Stimulated activated CD4-positive, alpha-beta T cell treated with anti-CD3 and anti-CD28 coated beads, Interleukin-15, amount 100 ng/mL, for 1 hour (primary cell): ENCODE measurements at places on chromosomes 2 and 18.
A peak's percentile ranks its signal among the peaks of the same experiment; 100 is the strongest.

GRCh38 chr2:40642237-40642636 is 190.3 kb upstream of the SLC8A1 start:
- no peak for DNase-seq

DNA sequence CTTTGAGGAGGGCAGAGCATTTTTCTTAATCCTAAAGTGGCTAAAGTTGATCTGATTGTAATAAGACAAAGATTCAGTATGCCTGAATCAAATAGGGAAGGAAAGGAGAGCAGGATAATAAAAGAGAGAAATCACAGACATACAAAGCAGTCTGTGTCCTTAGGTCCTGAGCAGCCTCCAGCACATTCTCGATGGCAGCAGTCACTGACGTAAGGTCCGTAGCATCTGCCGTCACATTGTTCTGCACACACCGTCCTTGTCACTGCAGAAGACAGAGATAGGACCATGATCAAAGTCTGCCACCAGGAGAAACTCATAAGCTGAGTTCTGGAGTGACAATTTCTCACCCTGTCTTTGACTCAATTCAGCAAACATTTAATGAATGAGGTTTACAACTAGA is 813.7 kb downstream of the ERBB4 start:
- no peak for DNase-seq

DNA sequence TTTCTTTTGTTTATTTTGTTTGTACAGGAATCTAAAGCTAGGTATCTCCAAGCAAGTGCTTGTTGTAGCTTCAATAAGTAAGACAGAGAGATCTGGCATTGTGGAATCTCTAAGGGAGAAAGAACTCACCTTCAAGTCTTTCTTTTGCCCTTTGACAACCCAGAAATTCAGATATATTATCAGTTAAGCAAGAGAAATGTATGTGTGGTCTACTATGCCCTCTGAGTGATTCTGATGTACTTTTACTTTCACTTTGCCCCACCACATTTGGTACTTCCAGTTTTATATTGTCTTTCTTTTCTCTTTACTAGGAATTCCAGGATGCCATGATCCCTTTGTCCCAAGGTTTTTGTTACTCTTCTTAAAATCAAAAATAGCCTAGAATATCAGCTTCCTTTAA is 259.6 kb upstream of the PIK3C3 start:
- no peak for DNase-seq

DNA sequence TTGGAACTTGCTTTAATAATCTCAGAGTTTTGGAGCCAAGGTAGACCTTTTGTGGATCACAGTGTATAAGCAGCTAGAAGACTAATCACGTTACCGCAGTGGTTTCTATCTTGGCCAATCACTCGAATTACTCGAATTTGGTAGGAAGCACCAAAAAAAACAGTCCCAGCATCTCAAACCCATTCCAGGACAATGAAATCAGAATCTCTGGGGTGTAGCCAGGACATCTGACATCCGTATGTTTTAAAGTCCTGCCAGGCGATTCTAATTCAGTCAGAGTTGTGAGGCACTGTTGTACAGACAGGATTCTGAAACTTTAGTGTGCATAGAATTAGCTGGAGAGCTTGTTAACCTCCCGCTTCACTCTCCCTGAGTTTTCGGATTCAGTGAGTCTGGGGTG is 30.8 kb downstream of the GRHL1 start:
- no peak for DNase-seq

DNA sequence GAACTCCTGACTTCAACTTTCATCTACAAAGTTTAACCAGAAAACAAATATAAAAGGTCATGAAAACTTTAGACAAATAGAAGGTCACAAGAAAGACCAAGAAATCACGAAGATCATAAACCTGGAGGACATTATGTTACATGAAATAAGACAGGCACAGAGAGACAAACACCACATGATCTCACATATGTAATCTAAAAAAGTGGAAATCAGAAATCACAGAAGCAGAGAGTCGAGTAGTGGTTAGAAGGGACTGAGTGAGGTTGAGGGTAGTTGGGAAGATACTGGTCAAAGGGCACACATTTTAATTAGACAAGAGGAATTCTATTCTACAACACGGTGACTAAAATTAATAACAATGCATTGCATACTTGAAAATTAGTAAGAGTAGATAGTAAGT is 1.4 kb downstream of the GCFC2 start:
- no peak for DNase-seq

- no peak for DNase-seq
Measured at GRCh38 chr2:99933894-99934650, 208.3 kb downstream of the AFF3 start.

GRCh38 chr2:27956888-27957287 is 66.4 kb downstream of the BABAM2 start:
- DNase-seq = no peak

DNA sequence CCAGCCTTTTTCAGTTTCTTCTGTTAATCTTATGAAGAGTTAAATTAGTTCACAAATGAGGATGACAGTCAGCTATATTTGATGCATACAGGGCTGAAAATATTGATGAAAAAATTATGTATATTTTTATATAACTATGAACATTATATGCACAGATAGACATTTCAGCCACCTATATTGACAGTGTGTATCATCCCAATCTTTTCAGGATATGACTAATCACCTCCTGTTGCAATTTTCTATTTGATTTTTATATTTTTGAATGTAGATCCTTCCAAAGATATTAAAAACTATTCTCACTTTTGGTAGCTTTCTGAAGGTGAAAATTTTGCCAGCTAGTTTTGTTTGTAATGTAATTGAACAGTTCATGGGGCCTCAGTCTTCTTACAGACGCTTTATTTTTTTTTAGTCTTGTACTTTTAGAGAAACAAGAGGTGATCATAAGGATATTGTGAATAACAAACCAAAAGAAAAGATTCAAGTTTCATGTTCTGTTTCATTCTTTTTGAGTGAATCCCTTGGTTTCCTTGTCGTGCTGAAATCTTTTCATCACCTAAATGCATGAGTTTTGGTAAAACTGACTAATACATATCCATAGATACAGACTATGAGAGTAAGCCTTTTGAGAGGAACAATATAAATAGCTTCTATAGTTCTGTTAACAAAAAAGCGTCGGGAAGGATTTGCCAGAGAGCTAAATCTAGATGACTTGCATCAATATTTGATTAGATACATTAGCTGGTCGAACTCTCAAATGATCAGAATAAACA is 123.1 kb downstream of the ARHGAP15 start:
- no peak for DNase-seq

DNA sequence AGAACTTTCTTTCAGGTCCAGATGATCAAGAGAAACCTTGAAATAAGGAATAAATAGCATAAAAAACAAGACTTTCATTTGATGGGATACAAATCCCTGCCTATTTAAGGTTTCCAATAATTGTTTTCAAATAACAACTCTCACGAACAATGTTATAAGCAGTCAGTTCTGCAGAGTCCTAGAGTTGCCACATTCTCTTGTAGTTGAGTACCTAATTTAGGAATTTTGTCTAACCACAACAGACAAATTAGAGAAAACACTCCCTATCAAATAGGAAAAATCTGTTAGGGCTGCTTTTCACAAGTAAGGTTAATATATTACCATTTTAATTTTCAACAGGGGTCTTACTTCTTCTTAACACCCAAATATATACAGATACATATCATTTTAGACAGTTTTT is 130.1 kb upstream of the CDH20 start:
- no peak for DNase-seq

DNA sequence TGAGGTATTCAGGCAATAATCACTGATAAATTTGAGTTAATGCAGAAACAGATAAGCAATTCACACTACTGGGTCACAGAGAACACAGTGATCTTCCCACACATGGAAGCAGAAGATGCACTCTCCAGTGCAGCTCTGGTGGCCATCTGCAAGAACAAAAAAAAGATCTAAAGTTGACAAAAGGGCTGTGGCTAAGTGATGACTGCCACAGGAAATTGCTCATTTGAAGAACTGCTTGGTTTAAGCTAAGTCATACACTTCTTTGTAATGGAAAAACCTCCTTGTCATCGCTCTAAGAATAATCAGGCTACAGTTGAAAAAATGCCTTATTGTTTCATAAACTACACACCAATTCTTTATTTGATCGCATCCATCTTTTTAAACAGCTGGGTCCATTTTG is 115.1 kb downstream of the DTNB start:
- DNase-seq = no peak

- no peak for DNase-seq
Measured at GRCh38 chr18:43877616-43878321, 600.5 kb upstream of the SYT4 start.

DNA sequence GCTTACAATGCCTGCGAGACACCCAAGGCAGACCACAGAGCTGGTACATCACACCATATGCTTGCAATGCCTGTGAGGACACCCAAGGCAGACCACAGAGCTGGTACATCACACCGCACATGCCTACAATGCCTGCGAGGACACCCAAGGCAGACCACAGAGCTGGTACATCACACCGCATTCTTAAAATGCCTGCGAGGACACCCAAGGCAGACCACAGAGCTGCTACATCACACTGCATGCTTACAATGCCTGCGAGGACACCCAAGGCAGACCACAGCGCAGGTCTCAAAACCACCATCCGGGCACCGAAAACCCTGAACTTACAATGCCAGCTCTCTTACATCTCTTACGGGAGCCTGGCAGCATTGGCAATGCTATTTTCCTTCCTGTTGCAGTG is 799.6 kb downstream of the GALR1 start:
- no peak for DNase-seq

DNA sequence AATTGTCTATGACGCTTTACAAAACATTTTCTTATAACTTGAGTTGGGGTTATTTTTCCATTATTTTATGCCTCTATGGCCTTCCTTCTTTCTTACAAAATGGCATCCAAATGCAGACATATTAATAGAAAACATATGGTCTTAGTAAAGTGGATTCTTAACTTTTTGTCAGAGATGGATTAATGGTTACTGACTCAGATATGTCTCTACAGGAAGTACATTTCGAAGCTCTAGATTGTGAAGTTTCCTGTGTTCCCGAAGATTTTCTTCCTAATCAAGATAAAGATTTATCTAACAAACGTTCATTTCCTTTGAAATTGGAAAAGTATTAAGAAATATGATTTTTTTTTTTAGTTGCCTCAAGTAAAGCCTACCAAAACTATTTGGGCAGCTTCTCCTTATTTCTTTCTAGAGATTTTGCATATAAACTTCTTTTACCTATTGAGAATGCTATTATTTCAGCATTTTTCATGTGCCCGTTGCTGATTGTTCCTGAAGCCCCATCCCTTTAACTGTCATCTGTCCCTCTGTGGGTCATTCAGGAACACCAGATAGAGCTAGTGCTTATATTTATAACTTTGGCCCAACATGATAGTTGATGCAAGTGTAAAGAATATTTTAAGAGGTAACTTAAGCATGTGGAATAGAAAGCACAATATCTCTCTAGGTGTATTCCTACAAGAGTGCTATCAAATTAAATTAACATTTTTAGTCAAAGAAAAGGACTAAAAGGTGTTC is 498.0 kb downstream of the CCDC85A start:
- DNase-seq = no peak

DNA sequence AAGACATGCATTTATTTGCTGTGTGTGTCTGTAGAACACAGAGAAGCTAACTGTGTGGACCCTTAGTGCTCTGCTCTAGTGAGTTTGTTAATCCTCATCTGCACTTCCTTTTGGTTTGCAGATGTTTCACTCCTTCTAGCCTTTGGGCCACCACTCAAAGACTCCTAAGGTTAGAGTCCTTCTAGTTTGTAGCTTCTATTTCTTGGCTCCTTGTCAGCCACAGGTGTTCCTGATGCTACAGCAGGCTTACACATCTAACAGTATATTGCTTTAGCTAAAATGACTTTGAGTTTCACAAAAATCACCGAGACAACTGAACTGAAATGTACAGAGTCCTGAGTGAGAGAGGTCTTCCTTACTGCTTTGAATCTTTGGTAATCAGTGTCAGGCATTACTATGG is 551.4 kb downstream of the NRXN1 start:
- no peak for DNase-seq

DNA sequence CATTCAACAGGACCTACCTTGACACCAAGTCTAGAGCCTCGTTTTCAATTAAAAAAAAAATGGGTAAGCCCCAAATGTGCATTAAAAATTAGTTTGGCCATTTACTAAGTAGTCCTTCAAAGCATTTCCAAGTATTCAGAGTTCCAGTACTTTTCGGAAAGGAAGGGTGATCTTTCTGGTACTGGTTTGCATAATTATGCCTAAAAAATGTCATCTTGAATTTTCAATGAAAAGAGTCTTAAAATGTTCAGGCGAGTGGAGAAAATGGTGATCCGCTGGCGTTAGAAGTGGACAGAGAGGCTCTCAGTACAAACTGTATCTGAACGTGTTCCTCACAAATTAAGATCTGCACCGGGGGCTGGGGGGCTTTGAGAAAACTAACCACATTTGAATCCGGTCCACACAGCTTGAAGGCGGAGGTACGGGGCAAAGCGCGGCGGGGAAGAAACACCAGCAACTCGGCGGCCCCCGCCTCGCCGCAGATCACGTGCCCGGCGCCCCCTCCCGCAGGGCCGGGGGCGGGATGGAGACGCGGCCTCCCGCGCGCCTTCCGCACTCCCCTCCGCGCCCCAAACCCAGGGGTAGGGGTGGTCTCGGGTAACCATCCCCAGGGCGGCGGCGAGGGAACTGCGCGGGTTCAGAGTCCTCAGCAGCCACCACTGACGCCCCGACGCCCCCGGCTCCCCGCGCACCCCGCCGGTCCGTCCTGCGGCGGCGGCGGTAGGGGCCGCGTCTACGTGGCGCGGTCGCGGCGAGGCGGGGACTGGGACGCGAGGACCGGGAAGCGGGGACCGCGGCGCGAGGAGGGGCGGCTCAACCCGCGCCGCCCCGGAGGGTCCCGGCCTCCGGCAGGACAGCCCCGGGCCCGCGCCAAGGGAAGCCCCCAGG is 564 bp downstream of the LPIN2 start:
- peak; percentile 31 for DNase-seq

DNA sequence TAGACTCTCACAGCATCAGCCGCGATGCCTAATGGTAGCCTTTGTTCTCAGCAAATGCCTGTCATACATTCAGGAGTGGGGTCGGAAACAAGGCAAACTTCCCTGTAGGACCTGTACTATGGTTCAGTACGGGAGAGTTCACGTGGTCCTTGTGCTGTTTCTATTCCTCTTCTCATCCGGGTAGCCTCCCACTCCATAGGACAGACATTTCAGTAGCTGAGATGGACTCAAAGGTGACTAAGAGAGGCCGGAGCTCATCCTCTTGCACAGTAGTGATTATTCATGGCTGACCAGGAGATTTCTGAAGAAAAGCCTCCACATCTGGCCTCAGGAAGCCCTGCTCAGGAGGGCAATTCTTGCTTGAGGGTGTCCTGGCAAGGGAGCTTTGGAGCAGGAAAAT is 117.8 kb upstream of the SPRED2 start:
- no peak for DNase-seq

GRCh38 chr2:219638217-219638947 is 11.0 kb downstream of the SLC4A3 start:
- DNase-seq = no peak

- DNase-seq = no peak
Measured at GRCh38 chr2:145412155-145412554, 892.2 kb upstream of the ZEB2 start.

DNA sequence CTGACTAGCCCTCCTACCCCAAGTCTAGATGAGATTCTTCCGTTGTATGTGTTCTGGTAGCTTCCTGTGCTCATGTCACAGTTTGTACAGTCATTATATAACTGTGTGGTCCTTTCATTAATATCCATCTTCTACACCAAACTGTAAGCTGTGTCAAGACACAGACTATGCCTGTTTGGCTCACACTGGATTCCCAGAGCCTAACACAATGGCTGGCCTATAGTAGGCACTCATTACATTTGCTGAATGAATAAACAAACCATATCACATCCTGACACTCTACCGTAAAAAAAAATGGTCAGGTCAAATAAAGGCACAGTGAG is 72.6 kb downstream of the ANKRD44 start:
- DNase-seq = no peak
